ENCODE measurements at places on chromosomes 11 and 22.

- DNase-seq = peak; percentile 63
Measured at GRCh38 chr22:43000441-43001175, 14.3 kb downstream of the PACSIN2 start.

DNA sequence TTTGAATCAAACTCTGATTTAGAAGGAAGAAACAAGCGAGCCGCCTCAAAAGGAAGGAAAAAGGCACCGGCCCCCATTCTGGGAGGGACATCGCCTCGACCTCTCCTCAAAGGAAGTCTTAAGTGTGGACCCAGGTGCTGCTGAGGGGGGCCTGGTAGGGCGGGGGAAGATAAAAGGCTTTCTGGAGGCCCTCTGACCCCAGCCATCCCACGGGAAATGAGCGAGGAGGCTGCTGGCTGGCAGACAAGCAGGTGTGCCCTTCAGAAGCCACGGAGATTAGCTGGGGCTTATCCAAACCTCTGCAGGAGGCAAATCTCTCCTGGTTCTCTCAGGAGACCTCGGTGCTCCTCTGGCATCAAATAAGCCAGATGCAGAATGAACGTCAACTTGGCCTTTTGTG is 171.4 kb upstream of the BLID start:
- DNase-seq = no peak

- DNase-seq = no peak
Measured at GRCh38 chr11:118885319-118885718, 1.6 kb downstream of the CXCR5 start.

GRCh38 chr11:70097783-70098563 is 19.9 kb downstream of the ANO1 start:
- DNase-seq = no peak

DNA sequence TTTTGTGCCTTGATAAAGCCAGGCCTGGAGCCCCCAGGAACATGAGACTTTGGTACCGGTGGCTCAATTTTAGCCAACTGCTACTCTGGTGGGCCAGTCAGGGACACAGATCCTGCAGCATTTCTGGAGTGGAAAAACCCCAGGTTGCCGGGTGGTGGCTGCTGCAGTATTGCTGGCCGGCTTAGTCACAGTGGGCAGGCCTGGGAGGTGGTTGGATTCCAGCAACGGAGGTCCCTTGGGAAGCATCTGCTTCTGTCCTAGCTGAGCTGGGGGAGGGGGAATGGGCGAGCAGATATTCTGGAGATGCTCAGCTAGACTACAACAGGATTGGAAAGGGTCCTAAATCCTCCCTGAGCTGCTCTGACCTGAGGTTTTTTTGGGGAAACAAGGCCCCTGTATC is 31.6 kb upstream of the ACCSL start:
- DNase-seq = no peak

- DNase-seq = no peak
Measured at GRCh38 chr11:45543808-45544422, 121.5 kb downstream of the CHST1 start.

DNA sequence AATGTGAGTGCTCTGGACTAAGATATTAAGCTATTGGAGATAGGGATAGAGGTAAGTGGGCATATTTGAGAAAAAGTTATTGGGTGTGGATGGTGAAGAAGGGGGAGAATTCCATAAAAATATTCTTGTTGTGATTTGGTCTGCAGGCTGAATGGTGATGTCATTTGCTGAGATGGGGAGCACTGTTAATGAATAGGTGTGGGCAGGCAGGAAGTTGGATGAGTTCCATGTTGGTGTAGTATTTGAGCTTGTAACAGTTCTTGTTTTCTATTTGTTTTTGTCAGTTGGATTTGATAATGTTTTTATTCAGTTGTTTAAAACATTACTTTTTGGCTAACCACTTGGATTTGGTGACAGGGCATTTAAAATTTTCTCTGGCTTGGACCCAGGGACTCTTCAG is 168.8 kb downstream of the C11orf87 start:
- DNase-seq = no peak

GRCh38 chr11:11046781-11047180 is 188.9 kb upstream of the ZBED5 start:
- no peak for DNase-seq

DNA sequence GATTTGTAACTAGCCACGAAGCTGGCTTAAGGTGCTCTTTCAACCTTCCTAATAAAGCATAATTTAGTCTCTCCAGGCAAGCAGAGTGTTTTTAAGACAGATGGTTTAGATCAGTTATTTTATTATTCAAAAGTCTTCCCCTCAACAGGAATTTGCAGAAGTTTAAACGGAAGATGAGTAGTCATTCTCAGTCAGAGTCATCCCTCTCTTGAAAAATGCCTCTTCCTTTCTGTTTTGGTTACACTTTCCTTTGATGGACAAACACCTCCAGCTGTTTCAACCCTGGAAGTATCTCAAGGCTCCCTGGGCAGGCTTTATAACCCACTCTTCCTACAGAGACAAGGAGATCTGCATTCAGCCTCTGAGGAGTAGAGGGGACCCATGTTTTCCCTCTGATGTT is 60.3 kb upstream of the POU2AF2 start:
- DNase-seq = no peak

Measured in T-helper 2 cell treated with Interferon-gamma antibody and Interleukin-4, amounts not matched to agents 5 μg/mL and 100 μg/mL, for 36 hours (primary cell).